ENCODE measurements at places on chromosomes 12 and 14.
A peak's percentile ranks its signal among the peaks of the same experiment; 100 is the strongest.

DNA sequence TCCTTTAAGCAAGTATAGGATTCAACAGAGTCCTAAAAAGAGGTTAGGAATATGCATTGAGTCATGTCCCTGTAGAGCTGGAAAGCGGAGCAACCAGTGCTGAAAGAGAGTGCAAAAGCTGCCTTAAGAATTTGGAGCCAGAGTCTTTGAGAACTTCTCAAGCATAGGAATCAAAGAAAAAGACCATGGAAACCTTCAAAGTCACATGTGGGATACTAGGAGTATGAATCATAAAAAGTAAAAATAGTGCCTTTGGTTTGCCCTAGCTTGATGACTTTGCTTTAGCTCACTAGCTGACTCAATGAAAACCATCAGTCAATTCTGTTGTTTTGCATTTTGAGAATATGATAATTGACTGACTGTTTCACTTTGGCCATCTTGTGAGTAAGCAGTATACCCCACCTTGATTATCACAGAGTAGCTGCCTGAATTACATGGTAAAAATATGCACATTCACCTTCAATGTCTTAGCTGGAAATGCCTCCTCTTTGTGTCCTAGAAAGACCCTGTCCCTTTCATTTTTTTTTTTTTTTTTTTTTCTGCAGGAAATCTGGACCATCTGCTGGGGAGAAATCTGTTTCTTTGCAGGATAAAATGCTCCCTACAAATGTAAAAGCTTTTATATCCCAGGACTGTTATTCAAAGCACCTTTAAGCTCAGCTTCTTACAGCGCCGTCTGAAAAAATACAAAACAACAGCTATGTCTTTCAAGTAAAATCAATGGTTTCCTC, 248.6 kb upstream of the KRR1 start:
- DNase-seq: no peak

DNA sequence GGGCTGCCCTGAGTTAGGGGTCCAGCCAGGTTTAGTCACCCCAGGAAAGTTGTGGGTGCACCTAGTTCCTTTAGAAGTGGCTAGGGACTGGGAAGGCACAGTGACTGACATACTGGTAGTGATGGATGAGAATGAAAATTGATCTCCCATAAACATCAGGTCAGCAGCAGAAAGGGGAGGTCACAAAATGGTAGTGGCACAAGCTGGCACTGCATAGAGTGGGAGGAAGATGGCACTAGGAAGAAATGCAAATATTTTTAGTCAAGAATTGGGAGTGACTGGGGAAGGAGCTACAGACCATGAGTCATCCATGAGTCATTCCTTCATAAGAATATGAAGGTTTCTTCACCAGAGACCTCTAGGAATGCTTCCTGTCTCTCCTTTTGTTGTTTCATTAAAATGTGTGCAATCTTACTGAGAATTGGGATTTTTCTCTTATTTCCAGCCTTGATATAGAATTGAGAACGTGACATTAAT, 198.3 kb upstream of the AMIGO2 start:
- no peak for DNase-seq

DNA sequence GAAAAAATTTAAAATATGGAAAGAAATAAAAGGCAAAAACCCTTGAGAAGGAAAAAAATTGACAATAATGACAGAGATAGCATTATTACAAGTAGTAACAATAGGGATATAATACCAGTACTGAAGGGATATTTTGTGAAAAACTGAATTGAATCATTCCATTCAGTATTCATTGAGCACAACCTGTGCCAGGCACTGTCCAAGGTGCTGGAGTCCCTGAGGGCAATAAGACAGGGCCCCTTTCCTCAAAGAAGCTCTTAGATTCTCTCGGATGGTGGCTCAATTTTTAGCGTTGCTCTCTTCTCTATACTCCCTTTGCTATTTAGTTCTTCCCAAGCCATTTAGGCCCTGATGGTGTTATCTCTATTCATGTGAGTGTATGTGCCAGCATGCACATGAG, 34.3 kb upstream of the GAS2L3 start:
- no peak for DNase-seq

DNA sequence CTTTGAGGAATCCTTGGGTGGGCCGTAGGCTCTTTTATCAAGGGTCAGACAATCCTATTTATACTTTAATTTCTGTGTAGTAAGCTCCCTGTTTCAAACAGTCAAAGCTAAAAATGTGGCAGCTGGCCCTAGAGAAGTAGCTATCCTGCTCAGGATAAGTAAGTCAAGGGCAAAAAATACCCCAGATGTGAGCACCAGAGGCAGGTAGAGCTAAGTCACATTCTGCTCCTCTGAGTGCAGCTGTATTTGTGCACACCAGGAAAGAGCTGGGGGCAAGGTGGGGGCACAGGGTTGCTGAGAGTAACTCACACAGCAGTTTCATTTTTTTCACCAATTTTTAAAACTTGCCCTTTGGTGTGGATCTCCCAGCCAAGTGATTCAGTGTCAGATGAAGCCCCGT, 5.3 kb downstream of the ETV6 start:
- DNase-seq: no peak

- DNase-seq: no peak
These were observed 110.8 kb downstream of the SLC35F4 start for GRCh38 chr14:57755018-57755521.

- no peak for DNase-seq
These were observed 222.5 kb upstream of the DDHD1 start for GRCh38 chr14:53375599-53375998.

- no peak for DNase-seq
These were observed 154.9 kb downstream of the ASCL4 start for GRCh38 chr12:107929436-107929835.

- no peak for DNase-seq
These were observed 14.3 kb upstream of the GPX2 start for GRCh38 chr14:64956697-64957406.

- DNase-seq: no peak
These were observed 69.9 kb downstream of the RAD52 start for GRCh38 chr12:879641-880040.

DNA sequence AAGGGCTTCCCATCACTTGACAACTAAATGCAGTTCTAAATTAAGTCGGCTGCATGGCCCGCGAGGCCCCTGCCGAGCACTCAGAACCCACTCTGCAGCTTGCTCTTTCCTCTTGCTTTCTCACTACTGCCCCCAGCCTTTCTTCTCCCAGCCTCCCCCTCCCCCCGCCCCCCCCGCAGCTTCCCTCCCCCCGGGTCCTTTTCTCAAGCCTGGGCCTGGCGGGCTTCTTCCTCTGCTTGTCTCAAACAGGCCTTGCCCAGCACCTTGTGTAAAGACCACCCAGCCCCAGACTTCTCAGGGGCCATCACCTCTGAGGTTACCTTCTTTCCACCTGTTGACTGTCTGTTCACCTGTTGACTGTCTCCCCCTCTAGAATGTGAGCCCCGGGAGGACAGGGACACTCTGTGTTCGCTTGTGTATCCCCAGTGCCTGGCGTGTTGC, 1.1 kb downstream of the CYP46A1 start:
- DNase-seq: no peak

DNA sequence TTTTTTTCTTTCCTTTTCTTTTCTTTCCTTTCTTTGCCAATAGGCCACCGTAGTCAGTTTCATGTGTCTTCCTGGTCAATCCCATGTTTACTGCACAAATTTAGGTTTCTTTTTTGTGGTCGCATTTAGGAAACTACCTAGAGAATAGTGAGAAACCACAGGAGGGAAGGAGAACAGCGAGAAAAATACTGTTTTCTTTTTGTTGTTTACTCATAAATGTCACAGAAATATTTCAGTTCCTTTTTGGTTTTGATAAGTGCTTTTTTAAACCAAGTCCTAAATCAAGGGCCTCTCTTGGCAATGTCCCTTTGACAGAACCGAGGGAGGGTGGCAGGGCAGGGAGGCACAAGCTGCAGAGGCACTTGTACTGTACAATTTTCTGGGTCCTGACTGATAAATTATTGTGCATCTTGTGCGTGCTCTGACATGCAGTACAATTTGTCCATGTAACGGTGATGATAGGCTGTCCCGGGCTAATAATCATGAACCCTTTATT, 326.1 kb downstream of the CACNA1C start:
- no peak for DNase-seq

GRCh38 chr12:92244036-92244435, 98.4 kb upstream of the BTG1 start:
- no peak for DNase-seq

DNA sequence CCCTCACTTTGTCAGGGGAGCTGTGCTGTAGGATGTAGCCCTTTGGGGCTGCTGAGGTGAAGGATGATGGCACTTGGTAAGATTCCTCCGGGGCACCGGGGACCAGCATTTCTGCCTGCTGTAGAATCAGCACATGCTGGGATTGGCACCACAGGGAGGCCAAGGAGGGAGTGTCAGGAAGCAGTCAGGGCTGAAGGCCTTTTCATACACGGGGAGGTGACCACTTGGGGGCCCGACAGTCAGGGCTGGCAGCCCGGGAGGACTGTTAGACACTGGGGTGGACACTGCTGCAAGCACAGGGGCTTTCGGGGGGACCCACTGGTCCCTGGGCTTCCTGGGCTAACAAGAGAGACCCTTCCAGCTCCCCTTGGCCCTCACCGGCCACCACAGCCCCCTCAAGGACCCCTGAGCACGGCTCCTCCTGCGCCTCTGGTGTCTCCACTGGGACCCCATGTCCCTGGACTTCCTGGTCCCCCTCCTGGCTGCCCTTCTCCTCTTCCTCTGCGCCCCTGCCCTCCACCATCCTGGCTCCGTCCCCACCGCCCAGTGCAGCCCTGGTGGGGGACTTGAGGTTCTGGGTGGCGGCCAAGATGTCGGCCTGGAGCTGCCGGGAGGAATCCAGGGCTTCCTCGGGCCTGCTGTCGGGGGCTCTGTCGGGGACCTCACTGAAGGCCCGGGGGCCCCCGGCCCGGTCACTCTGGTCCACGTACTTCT, 6.5 kb downstream of the TMEM119 start:
- no peak for DNase-seq

- DNase-seq: no peak
These were observed 10.2 kb upstream of the GOLGA5 start for GRCh38 chr14:92783813-92784431.

- DNase-seq: peak; percentile 2
These were observed 375.0 kb downstream of the DPF3 start for GRCh38 chr14:72518809-72519377.

DNA sequence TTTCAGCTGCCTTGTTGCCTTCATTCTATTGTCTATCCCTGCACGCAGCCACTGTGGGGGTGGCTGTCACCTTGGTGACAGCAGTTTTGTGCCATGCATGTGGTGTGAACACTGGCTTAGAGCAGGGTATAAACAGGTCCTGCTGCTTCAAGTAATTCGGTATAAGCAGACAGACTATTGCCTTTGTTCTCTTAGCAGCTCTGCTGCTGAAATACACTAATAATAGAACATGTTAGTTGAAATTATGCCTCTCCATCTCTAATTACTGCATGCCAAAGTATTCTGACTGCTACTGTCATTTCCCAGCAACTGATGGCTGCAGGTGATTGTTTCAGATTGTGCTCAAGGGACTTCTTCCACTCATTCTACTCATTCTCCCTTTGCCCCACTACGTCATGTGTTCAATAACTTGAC, 34.6 kb downstream of the PTPRO start:
- DNase-seq: no peak

DNA sequence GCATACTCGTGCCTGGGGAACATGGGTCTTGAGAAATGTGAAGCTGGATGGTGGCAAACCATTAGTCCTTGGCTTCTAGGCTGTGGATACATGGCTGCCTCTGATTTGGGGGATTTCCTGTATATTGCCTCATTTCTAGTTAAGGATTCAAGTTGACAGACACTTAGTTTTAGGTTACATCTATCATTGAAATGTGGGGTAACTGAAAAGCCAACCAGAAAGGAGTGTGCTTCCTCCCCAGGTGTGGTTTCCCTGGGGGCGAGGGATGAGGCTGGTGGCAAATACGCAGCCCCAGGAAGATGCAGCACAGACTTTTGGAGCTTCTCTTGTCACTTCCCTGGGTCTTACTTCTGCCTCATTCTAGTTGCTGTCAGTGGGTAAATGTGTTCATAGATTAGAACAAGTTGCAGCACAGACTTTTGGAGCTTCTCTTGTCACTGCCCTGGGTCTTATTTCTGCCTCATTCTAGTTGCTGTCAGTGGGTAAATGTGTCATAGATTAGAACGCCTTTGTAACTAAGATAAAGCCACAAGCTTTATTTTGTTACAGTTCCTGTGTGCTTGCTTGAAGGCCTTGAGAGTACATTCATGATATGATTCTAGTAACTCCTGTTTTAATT, 85.1 kb downstream of the BORCS5 start:
- DNase-seq: no peak

DNA sequence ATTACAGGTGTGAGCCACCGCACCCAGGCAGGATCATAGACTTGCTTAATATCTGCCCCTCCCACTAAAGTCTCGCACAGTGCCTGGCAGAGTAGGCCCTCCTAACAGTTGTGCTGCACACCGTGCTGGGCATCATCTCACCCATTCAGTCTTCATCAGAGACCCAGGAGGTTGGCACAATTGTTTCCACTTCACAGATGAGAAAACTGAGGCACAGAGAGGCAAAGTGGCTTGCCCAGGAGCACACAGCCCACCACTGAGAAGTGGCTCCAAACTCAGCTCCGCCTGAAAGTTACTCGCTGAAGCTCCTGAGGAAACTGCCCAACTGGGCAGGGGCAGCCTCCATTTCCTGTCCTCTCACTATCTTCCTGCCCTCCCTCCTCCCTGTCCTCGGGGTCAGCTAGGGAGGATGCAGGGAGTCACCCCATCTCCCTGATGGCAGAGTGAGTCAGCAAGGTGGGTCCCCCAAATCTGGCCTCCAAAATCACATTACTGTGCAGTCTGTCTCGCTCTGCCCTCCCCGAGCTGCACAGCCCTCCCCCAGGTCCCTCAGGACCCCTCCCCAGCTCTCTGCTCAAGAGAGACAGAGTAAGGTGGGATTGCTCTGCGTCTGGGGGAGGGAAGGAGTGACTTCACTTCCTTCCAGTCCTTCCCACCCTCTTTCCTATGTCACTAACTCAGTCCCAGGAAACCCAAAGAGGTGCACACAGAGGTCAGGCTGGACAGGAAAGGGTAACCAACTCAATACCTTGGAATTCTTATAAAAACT, 5.7 kb downstream of the SLC8B1 start:
- DNase-seq: no peak

GRCh38 chr14:75022655-75023054, 19.9 kb downstream of the EIF2B2 start:
- DNase-seq: no peak

GRCh38 chr12:10131111-10131690, 1.2 kb upstream of the CLEC7A start:
- DNase-seq: no peak

GRCh38 chr12:31005256-31005943, 68.3 kb upstream of the DDX11 start:
- DNase-seq: no peak

DNA sequence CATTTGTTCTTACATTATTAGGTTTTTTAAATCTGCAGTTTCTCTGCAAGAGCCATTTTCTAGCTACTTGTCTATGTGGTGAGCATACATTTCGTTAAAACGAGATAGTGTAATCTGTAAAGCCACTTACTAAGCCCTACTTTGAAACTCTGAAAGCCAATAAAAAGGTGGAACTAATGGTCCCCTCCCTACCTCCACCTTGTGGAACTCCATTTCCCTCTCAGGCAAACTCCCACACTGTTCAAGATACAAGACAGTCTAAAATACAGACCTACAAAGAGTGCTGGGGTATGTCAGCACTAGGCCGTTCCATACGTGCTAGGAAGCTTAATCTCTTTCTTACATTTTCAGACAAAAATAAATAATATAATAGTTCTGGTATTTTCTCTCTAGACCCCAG, 74.1 kb downstream of the DUSP6 start:
- DNase-seq: no peak

- no peak for DNase-seq
These were observed 108.5 kb upstream of the FKBP4 start for GRCh38 chr12:2686280-2686646.
